ENCODE measurements at places on chromosomes 3 and 15. TPM values are rescaled to one million over a fixed set of nuclear protein-coding genes. Genes with fewer than 3 reads are reported as not detected.

DNA sequence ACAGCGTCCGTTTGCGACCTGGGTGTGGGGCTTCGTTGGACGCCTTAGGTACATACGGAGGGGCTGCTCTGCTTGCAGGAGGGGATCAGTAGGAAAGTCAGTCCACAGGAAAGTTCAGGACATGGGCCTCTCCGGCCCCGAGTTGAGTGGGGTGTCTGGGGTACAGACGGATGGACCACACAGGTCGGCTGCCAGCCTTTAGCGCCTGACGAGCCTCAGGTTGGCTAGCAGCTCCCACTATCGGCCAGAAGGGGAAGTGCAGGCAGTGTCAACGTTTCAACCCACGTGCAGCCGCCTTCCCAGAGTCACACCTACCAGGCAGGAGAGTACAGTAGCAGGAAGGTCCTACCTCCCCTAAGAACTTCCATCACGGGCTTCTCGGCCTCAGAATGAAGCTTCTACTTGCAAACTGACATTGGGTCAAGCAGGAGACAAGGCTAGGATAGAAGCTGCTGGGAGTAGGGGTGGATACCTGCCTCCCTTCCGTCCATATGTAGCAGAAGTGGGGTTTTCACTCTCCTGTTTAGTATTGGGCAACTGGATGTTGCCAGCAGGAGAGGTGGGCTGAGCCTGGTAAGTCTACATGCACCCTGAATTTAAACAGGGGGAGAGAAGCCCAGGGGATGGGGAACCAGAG, 1.8 kb upstream of the SCN5A start:
- DNase-seq = peak; percentile 46

DNA sequence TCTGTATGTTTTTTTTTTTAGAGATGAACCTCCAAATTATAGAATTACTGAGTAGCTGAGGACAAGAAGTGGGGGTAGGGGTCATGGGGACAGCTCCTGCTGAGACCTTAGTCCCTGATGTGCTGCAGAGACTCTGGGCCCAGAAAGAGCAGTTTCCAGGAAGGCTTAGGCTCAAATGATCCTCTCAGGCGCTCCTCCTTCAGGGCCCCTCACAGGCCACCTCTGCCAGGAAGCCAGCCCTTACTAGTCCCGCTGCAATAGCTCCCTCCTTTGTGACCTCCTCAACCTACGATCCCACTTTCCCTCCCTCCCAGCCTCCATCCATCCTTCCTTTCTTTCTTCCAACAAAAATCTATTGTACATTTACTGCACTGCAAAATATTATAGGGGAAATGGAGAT, 24.6 kb downstream of the SLC28A1 start:
- DNase-seq = no peak

- DNase-seq = no peak
Measured at GRCh38 chr3:134663721-134664456, 13.1 kb upstream of the KY start.

DNA sequence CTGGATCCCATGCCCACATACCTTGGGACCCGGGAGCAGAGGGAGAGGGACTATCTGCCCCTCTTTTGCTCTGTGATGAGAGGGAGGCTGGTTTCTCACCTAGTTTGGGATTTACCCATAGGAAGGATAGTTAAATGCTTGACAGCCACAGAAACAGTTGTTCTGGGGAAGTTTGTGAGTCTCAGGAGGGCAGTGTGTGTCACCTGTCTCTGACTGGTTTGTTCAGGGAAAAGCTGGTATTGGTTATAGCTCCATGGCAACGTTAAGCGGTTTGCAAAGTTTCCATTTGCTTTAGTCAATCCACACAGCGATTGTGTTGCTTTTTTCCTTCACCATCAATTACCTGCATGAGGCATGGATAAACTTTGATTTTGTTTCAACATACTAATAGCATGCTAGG, 3.7 kb upstream of the TMED3 start:
- DNase-seq = no peak

Gene NR1D2
- total RNA-seq = 28.9 TPM

Data from skin of body (tissue), 3 donors.